Progenitor cell of endocrine pancreas (in vitro differentiated cells): ENCODE measurements at places on chromosomes 5 and 9. TPM values are rescaled to one million over a fixed set of nuclear protein-coding genes. Genes with fewer than 3 reads are reported as not detected.

- no peak for DNase-seq
These were observed 182.2 kb upstream of the ANKRD55 start for GRCh38 chr5:56415356-56415765.

DNA sequence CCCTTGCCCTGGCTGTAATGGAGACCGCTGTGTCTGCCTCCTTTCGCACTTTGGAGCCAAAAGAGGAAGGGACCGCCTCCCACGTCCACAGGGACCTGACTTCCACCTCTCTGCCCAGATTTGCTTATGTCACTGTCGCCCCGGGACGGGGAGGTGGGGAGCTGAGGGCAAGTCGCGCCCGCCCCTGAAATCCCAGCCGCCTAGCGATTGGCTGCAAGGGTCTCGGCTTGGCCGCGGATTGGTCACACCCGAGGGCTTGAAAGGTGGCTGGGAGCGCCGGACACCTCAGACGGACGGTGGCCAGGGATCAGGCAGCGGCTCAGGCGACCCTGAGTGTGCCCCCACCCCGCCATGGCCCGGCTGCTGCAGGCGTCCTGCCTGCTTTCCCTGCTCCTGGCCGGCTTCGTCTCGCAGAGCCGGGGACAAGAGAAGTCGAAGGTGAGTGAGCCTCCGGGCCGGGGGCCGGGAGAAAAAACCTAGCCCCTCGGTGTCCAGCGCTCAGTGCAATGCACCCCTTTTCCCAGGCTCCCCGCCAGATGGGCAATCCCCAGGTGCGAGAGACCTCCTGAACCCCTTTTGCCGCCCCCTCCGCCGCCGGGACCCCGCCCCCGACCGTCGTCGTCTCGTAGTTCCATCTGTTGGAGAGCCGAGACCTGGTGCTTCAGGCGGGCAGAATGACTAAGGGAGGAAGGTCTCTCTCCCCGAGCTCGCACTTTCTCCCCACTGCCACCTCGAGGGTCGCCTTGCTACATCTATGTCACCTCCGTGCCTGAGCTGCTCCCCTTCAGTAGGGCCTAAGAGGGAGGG, at the start of gene GPX3:
Gene GPX3 (plus strand): TSS at position 288 of the 807 bp plus-strand sequence. CDS start 64 bp downstream, at position 352.
- DNase-seq = peak; percentile 75

DNA sequence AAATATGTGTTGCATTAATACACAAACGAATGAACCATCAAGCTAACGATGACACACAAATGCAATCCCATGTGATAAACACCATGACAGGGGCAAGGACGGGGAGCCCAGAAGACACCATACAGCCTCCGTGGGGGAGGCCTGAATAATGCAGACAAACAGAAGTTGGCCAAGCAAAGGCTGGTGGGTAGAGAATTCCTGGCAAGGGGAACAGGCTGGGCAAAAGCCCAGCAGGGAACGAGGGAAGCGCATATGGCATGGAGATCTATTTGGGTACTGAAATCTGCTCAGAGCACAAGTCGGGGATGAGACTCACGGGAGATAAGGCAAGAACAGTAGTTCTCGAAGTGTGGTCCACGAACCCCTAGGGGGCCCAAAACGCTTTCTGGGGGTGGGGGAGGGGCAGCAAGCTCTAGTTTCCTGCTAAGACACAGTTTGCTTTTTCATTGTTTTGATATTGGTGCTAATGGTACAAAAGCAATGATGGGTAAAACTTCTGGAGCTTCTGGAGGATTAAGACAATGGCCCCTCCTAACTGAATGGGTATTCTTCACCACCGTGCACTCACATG, 42.9 kb upstream of the FBXW11 start:
- no peak for DNase-seq

DNA sequence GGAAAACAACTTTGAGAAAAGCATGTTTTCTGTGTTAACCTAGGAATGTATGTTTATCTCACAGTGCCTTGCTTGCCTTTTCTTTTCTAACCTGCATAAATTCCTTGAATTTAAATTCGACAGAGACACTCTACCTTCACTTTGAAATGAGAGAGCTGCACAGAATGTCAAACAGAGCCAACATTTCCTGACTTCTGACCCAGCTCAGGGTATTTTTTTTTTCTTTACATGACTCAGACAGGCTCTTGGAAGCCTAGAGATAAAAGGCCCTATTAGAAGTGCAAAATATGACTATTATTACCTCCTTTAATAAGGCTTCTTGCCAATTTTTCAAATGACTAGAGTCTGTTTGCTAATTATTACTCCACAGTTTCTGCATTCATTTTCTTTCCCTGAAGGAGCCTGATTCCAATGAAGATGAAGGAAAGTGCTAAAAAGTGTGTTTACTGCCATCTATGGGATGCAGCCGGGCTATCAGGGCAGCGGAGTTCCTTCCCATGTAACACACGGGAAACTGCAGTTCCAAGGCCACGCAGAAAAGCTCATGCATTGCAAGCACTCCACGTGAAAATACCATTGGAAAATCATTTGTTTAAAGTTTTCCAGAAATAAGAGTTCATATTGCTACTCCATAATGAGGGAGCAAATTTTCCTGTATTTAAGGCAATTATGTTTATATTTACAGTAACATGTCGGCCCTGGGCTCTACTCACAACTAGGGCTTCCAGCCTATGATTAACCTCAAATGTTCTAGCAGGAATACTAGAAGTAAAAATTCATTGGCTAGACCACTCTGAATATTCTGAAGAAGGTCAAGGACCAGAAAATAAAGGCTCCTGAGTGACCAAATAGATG, 485.6 kb downstream of the ZSWIM6 start:
- DNase-seq = no peak

DNA sequence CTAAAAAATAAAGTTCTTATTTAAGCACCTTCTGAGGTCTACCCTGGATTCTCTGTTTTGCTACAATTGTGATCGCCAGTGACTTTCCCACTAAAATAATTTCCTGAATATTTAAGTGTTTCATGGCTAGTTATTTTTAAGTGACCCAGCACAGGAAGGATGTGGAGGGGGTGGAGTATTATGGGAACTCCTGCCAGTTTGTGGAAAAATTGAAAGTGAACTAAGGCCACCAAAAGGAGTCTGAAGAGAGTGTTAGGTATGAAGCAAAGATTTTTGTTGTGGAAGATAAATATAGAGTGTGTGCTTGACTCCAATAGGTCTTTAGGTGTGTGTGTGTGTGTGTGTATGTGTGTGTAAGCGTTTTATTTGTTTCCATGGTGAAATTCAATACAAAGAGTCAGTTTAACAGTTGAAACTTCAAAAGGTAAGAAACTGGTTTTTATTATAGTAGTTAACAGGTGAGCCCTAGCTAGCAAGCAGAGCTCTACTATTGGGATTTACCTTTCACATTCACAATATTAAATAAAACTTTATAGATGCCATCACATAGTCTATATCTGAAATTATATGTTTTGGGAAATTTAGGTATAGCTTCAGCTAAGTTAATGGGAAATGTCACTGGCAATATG, 25.6 kb downstream of the RASGRF2 start:
- no peak for DNase-seq

DNA sequence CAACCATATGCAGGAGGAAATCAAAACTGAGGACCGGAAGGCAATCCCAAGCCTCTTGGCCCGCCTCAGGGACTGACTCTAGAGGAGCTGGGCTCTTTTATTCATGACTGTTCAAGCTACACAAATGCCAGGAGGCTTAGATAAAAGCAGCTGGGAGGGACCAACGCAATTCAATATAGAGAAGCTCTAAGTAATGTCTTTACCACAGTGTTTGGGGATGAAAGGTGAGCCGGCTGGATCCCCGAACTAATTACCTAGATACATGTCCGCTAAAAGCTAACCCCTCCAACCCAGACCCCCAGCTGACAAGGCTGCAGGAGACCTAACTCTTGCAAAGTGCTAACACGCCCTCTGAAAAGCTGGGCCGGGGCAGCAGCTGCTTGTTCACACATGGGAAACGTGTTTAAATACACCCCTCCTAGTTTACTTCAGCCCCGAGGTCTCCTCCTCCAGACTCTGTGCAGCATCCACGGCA, 67.5 kb downstream of the TLE1 start:
- DNase-seq = no peak

DNA sequence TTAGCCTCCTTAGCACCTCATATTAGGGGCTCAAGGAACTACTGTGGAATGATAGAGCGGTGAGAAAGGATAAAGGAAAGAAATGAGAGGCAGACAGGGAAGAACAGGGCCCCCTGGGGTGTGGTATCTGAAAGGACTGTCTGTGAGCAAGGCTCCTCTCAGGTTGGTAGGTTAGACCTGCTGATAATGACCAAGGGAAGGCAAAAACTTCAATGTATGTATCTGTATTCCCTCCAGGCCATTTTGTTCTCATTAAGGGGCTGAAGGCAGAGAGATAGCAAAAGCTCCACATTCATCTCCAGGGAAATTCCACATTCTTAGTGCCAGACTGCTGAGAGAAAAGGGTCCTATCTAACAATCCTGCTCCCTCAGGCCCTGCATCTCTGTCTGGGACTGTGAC, 28.6 kb downstream of the TRIM32 start:
- no peak for DNase-seq

DNA sequence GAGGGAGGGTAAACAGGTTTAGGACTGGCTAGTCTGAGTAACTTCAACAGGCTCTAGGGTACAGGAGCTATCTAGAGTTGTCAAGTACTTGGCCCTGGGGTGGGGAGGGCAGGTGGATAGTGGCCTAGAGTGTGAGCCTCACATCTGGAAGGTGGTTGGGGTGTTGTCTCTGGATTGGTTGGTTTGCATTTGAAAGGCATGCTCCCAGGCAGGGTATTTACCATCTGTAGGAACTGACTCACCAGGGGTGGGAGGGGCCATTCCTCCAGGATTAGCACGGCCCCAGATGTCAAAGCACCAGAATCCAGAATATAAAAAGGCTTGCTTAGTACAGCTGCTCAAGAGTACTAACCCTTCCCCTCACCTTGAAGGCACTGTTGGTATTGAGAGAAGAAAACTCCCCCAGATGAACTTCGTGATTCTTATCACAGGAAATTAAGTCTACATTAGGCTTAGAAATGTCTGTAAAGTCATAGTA, 193.3 kb downstream of the NTRK2 start:
- DNase-seq = no peak

DNA sequence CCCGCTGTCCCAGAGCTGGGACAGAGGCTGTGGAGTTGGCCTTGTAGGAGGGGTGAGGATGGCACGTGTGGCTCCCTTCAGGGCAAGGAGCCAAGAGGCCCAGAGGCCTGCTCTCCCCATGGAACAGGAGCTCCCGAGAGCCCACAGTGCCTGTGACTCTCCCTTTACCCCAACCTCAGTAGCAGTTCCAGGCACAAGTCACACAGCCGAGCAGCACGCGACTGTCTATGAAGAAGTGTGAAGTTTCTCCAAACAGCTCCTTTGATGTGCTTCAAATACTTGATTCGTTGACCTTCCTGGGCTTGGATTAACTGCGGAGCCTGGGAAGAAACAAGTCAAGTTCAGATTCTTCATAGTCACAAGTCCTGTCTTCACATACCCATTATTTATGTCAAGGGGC, 208.7 kb downstream of the IRX2 start:
- DNase-seq = no peak

GRCh38 chr9:9881692-9882091, 731.1 kb downstream of the PTPRD start:
- DNase-seq = no peak

- no peak for DNase-seq
These were observed 707 bp upstream of the RIMOC1 start for GRCh38 chr5:41903382-41903891.

- no peak for DNase-seq
These were observed 73.9 kb upstream of the UNC5A start for GRCh38 chr5:176736301-176736930.

- DNase-seq = no peak
These were observed 211.0 kb downstream of the PCSK5 start for GRCh38 chr9:76101491-76101890.

DNA sequence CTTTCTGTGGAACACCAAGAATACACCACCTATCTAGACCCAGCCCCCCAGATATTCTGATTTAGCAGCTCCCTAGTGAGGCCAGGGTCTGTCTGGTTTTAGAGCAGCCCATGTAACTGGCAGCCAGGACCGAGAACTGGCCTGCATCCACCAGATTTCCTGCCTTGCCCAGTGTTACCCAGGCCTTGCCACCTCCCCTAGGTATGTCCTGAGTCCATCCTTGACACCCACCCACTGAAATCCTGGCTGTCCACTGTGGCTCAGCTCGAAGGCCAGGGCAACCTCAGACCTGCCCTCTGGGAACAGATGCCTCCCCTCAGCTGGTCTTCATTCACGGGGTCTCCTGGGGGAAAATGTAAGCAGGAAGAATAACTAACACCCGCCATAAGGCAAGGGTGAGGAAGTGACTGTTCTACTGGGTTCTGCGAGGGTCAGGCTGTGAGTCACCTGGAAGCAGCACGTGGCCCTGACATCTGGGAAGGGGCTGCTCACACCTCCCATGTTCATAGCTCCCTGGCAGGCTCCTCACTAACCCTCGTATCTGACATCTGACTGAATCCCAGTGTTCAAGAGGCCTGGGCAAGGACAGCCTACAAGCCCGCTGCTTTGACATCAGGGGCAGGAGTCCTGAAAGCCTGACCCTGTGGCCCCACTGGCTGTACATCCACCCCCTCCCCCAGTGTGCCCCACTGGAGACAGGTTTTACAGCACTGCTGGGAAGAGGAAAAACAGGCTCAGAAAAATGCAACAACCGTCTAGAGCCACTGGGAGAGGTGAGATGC, 72.7 kb downstream of the SEMA4D start:
- no peak for DNase-seq

DNA sequence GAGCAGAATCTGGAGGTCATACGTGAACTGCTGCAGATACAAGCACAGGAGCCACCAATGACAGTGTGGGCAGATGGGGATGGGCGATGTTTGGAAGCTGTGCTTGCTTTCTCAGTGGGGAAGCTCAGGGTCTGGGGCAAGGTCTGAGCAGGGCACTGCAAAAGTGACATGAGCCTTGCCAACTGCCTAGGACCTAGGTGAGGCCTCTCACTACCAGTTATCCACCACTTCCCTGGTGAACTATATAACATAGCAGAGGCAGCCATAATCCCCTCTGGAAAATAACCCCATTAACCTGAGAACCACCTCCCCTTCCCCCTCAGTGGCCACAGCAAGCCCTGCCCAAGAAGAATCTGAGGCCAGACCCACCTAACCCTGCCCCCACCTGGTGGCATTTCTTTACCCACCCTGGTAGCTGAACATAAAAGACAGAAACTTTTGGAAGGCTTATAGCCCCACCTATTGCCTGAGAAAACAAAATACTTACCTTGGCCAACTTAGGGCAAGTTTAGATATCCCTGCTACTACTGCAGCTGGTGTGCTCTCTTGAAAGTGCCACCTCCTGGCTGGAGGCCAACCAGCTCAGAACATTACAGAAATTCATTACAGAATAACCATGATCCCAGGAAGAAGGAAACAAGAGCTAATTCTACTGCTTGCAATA, 18.8 kb upstream of the SPEF2 start:
- no peak for DNase-seq

GPSM1 gene
- 79.2 and 82.2 TPM in 2 replicates for total RNA-seq

HMCN2 gene
- total RNA-seq = 0.26 and 0.31 TPM in 2 replicates

SLC34A3 gene
- 0.26 and 0.27 TPM in 2 replicates for total RNA-seq

ADRA1B gene
- total RNA-seq = 0.57 and 0.71 TPM in 2 replicates

NUTM2G gene
- total RNA-seq = not detected in 2 replicates

C9orf152 gene
- total RNA-seq = 0.13 TPM in 1 of 2 replicates, not detected in the other

SLC36A3 gene
- total RNA-seq = not detected in 2 replicates

PCDHAC1 gene
- 7.7 and 8.9 TPM in 2 replicates for total RNA-seq

TSSK1B gene
- 0.27 and 0.29 TPM in 2 replicates for total RNA-seq
